ENCODE measurements at places on chromosomes 1 and 21. TPM values are rescaled to one million over a fixed set of nuclear protein-coding genes. Genes with fewer than 3 reads are reported as not detected.

- DNase-seq = no peak
Measured at GRCh38 chr1:219161371-219161770, 12.3 kb upstream of the LYPLAL1 start.

GRCh38 chr1:87202451-87202850 is 126.2 kb upstream of the LMO4 start:
- no peak for DNase-seq

- no peak for DNase-seq
Measured at GRCh38 chr1:196302420-196302819, 305.8 kb downstream of the KCNT2 start.

GRCh38 chr1:154501423-154502065 is 475 bp upstream of the TDRD10 start:
- no peak for DNase-seq

DNA sequence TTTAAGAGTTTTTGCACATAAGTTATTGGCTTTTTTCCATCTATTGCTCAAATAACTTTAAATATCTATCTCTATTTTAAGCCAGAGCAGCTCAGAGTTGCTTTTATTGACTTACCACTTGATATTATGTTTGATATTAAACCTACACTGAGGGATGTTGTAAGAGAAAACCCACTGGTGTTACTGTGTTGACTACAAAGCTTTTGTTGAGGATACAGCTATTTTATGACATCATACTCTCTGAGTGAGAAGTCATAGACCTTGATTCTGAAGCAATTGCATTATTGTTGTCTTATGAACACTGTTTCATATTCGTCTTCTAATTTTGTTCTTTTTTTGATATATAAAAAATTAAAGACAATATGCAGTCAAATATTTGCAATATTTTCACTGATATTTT is 560.4 kb downstream of the PTBP2 start:
- no peak for DNase-seq

- DNase-seq = no peak
Measured at GRCh38 chr21:16159213-16159970, 429.6 kb downstream of the USP25 start.

DNA sequence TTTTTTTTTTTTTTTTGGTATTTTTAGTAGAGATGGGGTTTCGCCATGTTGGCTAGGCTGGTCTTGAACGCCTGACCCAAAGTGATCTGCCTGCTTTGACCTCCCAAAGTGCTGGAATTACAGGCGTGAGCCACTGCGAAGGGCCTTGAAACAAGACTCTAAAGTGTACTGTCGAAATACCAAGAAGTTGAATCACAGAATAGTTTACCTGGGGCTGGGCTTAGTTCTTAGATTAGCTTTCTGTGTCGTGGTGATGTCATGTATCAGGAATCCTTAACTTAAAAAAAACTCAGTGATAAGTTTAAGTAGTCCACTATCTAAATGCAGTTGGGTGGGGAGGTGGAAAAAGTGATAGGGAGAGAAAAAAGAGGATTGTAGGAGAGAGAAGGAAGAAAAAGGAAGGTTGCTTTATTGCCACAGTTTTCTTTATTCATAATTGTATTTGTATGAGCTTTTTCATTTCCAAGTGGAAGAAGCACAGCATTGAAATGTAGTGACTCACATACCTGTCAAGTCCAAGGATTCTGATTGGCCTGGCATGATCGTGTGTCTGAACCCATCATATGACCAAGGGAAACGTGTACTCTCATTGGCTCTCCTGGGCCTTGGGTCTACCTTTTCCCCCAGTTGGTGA is 13.4 kb downstream of the ITSN1 start:
- DNase-seq = no peak

DNA sequence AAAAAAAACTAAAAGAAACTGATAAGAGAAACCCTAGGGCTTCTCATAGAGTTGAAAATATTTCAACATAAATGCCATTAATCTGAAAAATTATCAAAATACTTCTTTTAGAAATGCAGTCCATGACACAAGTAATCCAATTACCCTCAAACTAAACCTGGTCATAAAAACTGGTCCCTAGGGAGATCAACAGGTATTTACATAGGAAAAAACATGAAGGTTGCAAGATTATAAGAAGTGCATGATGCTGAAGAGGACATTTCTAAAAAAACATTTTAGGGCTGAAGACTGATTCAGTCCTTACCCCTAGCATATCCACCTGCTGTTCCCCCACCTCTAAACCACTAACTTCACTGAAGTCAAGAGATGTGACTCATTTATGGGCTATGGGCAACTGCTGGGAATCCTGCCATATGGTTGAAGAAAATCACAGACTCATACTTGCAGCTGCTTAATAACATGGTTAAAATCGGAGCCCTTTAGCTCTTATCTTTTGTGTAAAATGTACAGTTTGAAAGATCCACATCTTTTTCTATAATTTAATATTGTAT is 131.0 kb upstream of the RUNX1 start:
- no peak for DNase-seq

GRCh38 chr1:56033321-56034037 is 545.9 kb downstream of the PLPP3 start:
- DNase-seq = no peak

- no peak for DNase-seq
Measured at GRCh38 chr1:81254560-81254959, 546.2 kb upstream of the ADGRL2 start.

DNA sequence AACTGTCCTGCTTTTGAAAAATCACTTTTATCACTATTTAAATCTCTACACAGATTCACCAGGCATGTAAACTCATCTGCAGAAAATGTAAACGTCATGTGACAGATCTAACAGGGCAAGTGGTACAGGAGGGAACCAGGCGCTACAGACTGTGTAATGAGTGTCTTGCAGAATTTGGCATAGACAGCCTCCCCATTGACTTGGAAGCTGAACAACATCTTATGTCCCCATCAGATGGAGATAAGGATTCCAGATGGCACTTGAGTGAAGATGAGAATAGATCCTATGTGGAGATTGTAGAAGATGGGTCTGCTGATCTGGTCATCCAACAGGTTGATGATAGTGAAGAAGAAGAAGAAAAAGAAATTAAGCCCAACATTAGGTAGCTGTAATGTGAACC is 50.3 kb downstream of the ZBTB8OS start:
- no peak for DNase-seq

DNA sequence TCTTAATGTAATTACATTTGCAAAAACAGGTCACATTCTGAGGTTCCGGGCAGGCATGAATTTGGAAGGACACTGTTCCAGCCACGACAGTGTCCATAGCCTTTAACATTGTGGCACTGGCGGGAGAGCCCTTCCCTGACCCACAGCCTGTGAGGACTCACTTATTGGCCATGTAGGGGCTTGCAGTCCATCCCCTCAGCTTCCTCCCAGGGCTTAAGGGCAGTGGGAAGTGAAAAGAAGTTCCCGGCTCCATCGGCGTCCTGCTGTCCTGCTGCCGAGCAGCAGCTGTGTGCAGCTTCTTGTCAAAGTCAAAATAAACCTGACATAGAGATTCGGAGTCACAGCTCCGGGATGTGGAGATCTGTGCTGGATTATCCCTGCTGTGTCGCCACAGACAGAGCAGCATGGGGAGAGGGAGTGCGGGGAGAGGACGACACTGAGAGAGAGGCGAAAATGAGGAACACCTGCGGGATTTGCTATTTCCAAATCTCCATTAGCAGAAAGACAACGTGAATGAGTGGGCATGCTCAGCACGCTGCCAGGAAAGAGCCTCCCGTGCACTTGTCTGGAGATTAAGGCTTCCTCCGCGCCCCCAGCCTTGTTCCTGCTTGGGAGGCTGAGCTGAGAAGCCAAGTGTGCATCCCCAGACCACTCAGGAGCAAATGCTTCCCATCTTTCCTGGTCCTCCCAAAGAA is 260.3 kb downstream of the ASTN1 start:
- DNase-seq = no peak

DNA sequence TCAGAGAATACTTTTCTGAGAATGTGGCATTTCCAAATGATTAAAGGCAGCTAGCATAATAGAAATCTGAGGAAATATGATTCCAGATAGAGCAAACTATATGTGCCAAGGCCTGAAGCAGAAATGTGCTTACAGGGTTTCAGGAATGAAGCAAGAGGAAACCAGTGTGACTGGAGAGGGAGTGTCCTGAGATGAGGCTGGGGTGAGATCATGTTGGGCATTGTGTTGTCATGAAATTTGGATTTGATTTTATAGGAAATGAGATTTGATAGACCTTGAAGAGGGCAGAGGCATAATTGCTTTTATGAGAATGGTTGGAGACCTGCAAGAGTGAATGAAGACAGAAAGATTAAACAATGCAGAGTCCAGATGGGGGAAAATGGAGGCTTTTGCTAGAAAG is 338.1 kb upstream of the SNX7 start:
- no peak for DNase-seq

- DNase-seq = no peak
Measured at GRCh38 chr1:44777969-44778635, 2.8 kb downstream of the RPS8 start.

GRCh38 chr1:6359216-6360116 is 34.1 kb downstream of the ACOT7 start:
- DNase-seq = peak; percentile 71

DNA sequence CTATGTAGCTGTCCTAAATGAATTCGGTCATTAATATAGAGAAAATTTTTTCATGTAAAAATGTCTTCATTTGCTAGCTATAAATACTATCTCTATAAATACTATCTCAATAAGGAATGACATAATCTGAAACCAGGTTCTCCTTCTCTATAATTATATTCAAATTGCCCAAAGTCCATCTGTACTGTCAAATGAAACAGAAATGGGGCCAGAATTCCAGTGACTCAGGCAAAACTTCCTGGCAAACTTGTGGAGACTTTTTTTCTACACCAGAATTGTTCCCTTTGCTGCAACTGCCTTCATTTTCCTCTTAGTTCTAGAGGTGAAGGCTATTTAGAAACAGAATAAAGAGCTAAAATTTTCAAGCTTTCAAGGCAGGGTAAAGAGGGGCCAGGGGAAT is 152.5 kb downstream of the KCNH1 start:
- DNase-seq = no peak

- DNase-seq = no peak
Measured at GRCh38 chr1:32719681-32720275, 17.2 kb upstream of the SYNC start.

DNA sequence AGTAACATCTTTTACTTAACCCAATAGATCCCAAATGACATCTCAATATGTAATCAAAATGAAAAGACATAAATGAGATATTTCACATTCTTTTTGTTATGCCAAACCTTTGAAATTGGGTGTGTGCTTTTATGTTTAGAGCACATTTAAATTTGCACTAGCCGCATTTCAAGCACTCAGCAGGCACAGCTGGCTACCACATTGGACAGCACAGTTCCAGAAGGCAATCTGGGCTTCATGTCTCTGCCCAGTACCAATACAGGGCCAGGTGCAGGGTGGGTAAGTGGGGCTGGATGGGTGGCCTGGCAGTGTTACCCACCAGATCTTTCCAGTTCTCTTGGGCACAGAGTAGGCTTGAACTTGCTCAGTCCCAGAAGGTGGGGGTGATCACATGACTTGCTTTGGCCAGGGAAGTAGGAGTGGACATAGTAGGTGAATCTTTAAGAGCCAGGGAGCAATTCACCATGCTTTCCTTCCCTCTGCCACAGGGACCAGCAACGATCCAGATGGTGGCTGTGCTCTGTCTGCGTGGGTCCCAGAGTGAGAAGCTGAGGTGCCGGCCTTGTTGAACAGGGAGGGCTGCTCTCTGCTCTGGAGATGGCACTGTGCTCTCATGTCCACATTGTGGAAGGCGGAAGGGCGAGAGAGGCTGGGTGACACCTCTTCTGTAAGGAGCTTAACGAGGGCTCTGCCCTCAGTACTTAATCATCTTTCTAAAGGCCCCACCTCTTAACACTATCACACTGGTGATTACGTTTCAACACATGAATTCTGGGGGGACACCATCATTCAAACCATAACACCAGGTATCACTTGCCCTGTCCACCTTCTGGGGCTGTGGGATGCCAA is 261.4 kb downstream of the GRIK3 start:
- DNase-seq = no peak

Gene EFNA1
- total RNA-seq = not detected

Gene CFHR3
- not detected for total RNA-seq

Gene TIE1
- total RNA-seq = not detected

Gene DIRAS3
- total RNA-seq = not detected

Gene GPR52
- 2.5 TPM for total RNA-seq

Gene SEC16B
- 0.11 TPM for total RNA-seq

Gene ANGPTL1
- total RNA-seq = not detected
